ENCODE measurements at places on chromosomes 12 and 14. TPM values are rescaled to one million over a fixed set of nuclear protein-coding genes. Genes with fewer than 3 reads are reported as not detected.

DNA sequence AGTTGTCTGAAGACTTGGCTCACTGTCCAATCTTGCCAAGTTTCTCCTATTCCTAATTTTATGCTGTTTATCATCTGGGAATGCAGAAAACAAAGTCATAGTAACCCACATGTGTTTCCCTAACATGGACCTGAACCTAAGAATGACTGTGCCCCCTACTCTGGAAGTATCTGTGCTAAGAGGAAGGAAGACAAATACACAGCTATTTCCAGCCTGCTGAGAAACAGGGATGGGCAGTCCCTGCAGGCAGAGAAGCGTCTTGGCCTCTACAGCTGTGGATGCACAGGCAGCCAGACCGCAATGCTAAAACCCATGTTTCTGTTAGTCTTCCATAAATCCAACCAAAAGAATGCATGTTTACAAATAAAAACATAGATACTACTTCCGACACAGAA is 56.2 kb downstream of the DUSP16 start:
- H3K4me1 ChIP-seq: peaks cover 17% of the 10 kb centered on the region
- peaks cover 5% of the 10 kb centered on the region for H3K36me3 ChIP-seq
- H3K4me3 ChIP-seq: no peak overlapping the region
- no peak for DNase-seq

GRCh38 chr12:98369581-98369980 is 145.8 kb upstream of the TMPO start:
- H3K36me3 ChIP-seq: no peaks in the 10 kb centered on the region
- no peaks in the 10 kb centered on the region for H3K4me1 ChIP-seq
- no peak overlapping the region for H3K4me3 ChIP-seq
- DNase-seq: no peak

DNA sequence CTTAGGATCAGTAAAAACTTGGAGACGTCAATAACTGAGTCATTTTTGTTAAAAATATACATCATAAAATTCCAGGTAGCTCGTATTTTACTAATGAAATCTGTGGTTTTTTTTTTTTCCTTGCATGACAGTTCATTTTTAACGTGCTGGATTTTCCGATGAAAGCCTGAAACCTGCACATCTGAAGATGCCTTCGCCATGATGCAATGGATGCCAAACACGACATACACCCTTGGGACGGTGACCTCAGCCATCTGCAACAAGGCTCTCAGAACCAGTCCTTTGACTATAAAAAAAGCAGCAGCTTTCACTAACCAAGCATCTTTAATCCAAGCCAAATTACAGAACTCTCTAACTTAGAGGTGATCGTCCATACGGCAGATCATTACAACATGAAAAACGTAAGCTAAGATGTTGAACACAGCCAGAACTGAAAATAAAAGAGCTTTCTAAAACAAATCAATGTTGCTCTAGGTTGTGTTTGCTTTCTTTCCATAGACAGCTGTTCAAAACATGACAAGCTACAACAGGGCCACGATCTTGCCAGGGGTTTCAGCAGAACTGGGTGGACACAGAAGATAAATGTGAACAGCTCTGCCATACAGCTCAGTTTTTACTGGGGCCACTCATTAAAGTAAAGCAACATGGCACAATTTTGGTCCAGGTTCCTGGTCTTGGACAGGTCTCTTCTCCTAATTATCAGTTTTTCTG is 7.8 kb downstream of the NIN start:
- peaks cover 29% of the 10 kb centered on the region for H3K4me1 ChIP-seq
- peaks cover 82% of the 10 kb centered on the region for H3K27me3 ChIP-seq
- H3K4me3 ChIP-seq: no peak overlapping the region
- H3K36me3 ChIP-seq: peaks cover 6% of the 10 kb centered on the region
- no peak for DNase-seq

The RHNO1 gene
- 54.3 TPM for total RNA-seq

The POU6F1 gene
- total RNA-seq: 8.2 TPM

The TNFRSF1A gene
- 68.8 TPM for total RNA-seq

The KRT80 gene
- total RNA-seq: 0.20 TPM

DNA sequence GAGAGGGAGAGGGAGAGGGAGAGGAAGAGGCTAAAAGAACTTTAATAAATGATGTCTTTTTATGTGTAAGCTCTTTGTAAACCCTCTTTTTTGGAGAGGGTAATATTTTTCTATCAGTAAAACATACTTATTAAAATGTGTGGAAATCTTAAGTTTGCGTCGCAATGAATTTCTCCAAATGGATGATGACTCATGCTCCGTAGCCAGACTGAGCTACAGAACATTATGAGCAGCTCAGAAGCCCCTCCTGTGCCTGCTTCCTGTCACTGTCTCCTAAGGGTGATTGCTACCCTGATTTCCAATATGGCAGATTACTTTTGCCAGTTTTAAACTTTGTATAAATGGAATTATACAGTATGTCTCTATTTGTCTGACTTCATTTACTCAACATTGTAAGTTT is 13.0 kb upstream of the PYGL start:
- peaks cover 6% of the 10 kb centered on the region for H3K27me3 ChIP-seq
- H3K36me3 ChIP-seq: no peaks in the 10 kb centered on the region
- no peaks in the 10 kb centered on the region for H3K4me1 ChIP-seq
- DNase-seq: no peak
- no peak overlapping the region for H3K4me3 ChIP-seq

DNA sequence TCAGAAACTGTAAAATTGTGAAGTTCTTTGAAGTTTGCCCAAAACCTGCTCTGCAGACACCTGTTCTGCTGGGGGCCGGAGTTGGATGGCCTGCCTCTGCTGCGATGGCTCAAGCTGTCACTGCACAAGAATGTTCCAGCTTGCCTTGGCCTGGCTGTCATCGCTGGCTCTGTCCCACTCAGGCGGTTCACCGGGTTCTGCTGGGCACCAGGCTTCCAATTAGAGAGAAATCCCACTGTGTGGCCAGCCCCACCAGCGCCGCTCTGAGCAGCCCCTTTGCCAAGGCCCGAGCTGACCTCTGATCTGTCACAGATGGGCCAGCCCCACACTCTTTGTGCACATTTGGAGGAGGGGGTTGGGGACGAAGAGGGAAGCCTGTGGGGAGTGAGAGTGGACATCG is 71.7 kb upstream of the GPATCH2L start:
- H3K36me3 ChIP-seq: peaks cover 3% of the 10 kb centered on the region
- peaks cover 11% of the 10 kb centered on the region for H3K4me1 ChIP-seq
- H3K27ac ChIP-seq: no peak overlapping the region
- no peak for DNase-seq

GRCh38 chr12:25698772-25699171 is 145.7 kb upstream of the LMNTD1 start:
- no peaks in the 10 kb centered on the region for H3K27me3 ChIP-seq
- DNase-seq: no peak
- no peaks in the 10 kb centered on the region for H3K36me3 ChIP-seq

GRCh38 chr12:113658006-113658655 is 186.5 kb upstream of the LHX5 start:
- peaks cover 43% of the 10 kb centered on the region for H3K27me3 ChIP-seq
- H3K4me3 ChIP-seq: no peak overlapping the region
- no peak overlapping the region for H3K27ac ChIP-seq

- no peaks in the 10 kb centered on the region for H3K27me3 ChIP-seq
- peaks cover 2% of the 10 kb centered on the region for H3K36me3 ChIP-seq
These were observed 660 bp upstream of the MAP1LC3B2 start for GRCh38 chr12:116558280-116559161.

GRCh38 chr12:119505001-119505400 is 88.6 kb upstream of the TMEM233 start:
- no peak for DNase-seq
- no peak overlapping the region for H3K27ac ChIP-seq
- H3K4me3 ChIP-seq: no peak overlapping the region
- no peaks in the 10 kb centered on the region for H3K36me3 ChIP-seq

The POTEG gene
- not detected for total RNA-seq

- peak overlapping the region; percentile 13 for H3K27ac ChIP-seq
- H3K4me3 ChIP-seq: no peak overlapping the region
- H3K4me1 ChIP-seq: peaks cover 13% of the 10 kb centered on the region
- peaks cover 14% of the 10 kb centered on the region for H3K36me3 ChIP-seq
- H3K27me3 ChIP-seq: no peaks in the 10 kb centered on the region
These were observed 69.3 kb downstream of the ELK3 start for GRCh38 chr12:96263449-96263902.

The SLC25A21 gene
- total RNA-seq: 3.1 TPM

- peak; percentile 42 for DNase-seq
- peak overlapping the region; percentile 99 for H3K4me3 ChIP-seq
- H3K27me3 ChIP-seq: peaks cover 20% of the 10 kb centered on the region
- H3K36me3 ChIP-seq: peaks cover 9% of the 10 kb centered on the region
These were observed 602 bp downstream of the CHFR start for GRCh38 chr12:132886529-132887477.

The GLT1D1 gene
- 5.7 TPM for total RNA-seq

DNA sequence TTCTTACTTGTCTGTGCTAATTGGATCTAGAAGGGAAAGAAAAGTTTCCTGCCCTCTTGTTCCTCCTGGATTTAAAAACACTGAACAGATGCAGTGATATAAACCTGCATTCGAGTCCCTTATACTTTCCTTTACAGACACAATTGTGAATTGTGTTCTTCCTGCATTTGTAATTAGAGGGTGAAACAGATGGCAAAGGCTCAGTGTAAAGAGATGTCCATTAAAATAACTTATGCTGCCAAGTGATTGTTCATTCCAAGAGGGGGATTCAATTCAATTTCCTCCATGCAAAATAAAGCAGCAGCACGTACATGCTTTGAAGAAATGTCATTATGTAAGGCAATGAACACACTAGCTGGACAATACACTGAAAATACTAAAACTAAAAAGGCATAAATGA is 248.3 kb upstream of the LRIG3 start:
- H3K4me1 ChIP-seq: peaks cover 34% of the 10 kb centered on the region
- DNase-seq: no peak
- no peak overlapping the region for H3K27ac ChIP-seq
- H3K36me3 ChIP-seq: no peaks in the 10 kb centered on the region
- H3K27me3 ChIP-seq: no peaks in the 10 kb centered on the region

Measured in progenitor cell of endocrine pancreas (in vitro differentiated cells).